ENCODE measurements at places on chromosomes 4 and X. TPM values are rescaled to one million over a fixed set of nuclear protein-coding genes. Genes with fewer than 3 reads are reported as not detected.
A peak's percentile ranks its signal among the peaks of the same experiment; 100 is the strongest.

CTAG1A gene
- not detected for total RNA-seq

LCORL gene
- 20.6 TPM for total RNA-seq

KIAA1210 gene
- not detected for total RNA-seq

BMPR1B gene
- total RNA-seq = not detected

CT45A3 gene
- not detected for total RNA-seq

- no peak overlapping the region for H3K27ac ChIP-seq
- H3K27me3 ChIP-seq = no peaks in the 10 kb centered on the region
- no peaks in the 10 kb centered on the region for H3K4me1 ChIP-seq
- H3K4me3 ChIP-seq = no peak overlapping the region
Observed at GRCh38 chr4:87045234-87045558, 110.4 kb downstream of the AFF1 start.

GRCh38 chrX:41921492-41922430, 1.6 kb downstream of the CASK start:
- no peaks in the 10 kb centered on the region for H3K4me1 ChIP-seq
- no peaks in the 10 kb centered on the region for H3K36me3 ChIP-seq
- DNase-seq = no peak
- H3K27me3 ChIP-seq = no peaks in the 10 kb centered on the region

DNA sequence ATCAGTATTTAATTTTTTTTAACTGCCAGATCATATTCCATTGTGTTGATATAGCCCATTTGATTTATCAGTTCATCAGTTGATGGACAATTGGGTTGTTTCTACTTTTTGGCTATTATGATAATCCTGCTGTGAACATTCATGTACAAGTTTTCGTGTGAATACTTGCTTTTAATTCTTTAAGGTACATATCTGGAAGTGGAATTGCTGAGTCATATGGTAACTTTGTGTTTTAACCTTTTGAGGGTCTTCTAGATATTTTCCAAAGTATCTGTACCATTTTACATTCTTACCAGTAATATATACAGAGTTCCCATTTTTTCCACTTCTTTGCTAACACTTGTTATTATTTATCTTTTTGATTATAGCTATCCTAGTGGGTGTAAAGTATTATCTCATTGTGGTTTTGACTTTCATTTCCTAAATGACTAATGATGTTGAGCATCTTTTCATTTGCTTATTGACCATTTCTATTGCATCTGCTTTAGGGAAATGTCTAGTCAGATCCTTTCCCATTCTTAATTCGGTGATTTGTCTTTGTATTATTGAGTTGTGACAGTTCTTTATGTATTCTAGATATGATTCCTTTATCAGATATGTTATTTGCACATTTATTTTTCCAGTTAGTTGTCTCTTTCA, 75.2 kb upstream of the NUDT6 start:
- H3K4me3 ChIP-seq = no peak overlapping the region

DNA sequence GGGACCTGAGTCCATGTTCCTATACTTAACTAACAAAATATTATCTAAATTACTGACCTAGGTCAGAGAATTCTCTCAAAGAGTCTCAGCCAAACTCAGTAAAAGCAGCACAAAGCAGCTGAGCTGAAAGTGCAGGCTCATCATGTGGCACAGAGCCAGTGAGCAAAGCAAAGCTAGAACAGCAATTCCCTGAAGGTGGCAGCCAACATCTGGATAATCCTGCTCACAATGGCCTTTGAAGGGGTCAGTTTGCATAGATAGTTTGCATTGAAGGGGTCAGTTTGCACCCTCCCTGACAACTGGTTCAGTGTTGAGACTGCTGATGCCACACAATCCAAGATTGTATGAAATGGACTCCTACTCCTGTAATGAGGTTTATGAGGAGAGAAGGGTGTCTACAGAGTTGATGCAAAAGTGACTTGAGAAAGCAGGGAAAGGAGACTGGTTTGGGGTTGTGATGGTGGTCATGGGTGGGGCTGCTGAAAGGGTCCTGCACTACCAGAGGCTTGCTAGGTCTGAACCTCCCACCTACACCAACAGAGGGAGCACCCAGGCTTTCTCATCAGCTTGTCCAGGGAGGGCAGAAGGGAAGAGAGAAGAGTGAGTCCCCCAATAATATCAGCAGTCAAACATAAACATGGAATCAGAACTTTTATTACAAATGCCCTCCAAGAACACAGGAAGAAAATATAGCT, 39.7 kb downstream of the TRIM61 start:
- DNase-seq = no peak
- no peaks in the 10 kb centered on the region for H3K27me3 ChIP-seq
- no peaks in the 10 kb centered on the region for H3K36me3 ChIP-seq
- H3K4me1 ChIP-seq = no peaks in the 10 kb centered on the region

GRCh38 chrX:42248226-42248625, 324.9 kb upstream of the CASK start:
- no peaks in the 10 kb centered on the region for H3K36me3 ChIP-seq
- no peak overlapping the region for H3K4me3 ChIP-seq
- no peak overlapping the region for H3K27ac ChIP-seq
- H3K27me3 ChIP-seq = no peaks in the 10 kb centered on the region

- DNase-seq = no peak
- H3K4me1 ChIP-seq = no peaks in the 10 kb centered on the region
- no peak overlapping the region for H3K27ac ChIP-seq
- no peak overlapping the region for H3K4me3 ChIP-seq
- no peaks in the 10 kb centered on the region for H3K27me3 ChIP-seq
Observed at GRCh38 chr4:34182306-34182705, 2062.0 kb downstream of the ARAP2 start.

DNA sequence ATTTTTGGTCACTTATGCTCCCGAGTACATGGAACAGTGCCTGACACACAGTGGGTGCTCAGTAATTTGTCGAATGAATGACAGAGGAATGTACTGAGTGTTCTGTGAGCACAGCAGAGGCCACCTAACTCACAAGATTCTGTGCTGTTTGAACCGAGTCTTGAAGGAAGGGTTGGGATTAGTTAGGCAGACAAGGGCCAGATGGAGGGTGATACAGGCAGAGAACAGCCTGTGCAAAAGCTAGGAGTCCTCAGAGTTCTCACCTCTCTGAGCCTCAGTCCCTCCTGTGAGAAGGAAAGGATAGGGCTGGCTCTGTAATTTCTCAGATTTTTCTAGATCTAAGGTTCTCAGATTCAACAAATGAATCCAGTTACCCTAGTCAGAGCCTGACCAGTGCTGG, 108.8 kb downstream of the NHSL2 start:
- H3K4me1 ChIP-seq = no peaks in the 10 kb centered on the region
- no peaks in the 10 kb centered on the region for H3K36me3 ChIP-seq

GRCh38 chr4:98509721-98510120, 148.7 kb downstream of the TSPAN5 start:
- no peaks in the 10 kb centered on the region for H3K4me1 ChIP-seq
- no peak overlapping the region for H3K27ac ChIP-seq
- H3K36me3 ChIP-seq = no peaks in the 10 kb centered on the region
- no peak for DNase-seq
- H3K4me3 ChIP-seq = no peak overlapping the region

DNA sequence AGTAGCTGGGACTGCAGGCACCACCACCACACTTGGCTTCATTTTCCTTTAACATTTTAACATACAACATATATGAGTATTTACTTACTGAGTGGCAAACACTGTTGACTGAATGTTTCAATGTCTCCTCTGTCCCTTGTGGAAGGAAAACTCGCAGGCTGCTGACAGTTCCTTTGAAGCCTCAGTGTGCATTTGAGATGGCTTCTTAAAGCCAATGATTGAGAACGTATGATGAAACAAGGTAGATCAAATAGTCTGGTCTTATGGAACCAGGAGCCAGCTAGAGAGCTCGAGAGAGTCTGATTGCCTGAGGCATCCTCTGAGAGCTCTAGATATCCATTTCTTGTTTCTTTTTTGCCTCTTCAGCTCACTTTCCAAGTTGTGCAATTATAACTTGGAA, 43.0 kb upstream of the PDLIM3 start:
- no peak overlapping the region for H3K4me3 ChIP-seq
- no peaks in the 10 kb centered on the region for H3K27me3 ChIP-seq
- H3K36me3 ChIP-seq = no peaks in the 10 kb centered on the region
- H3K4me1 ChIP-seq = no peaks in the 10 kb centered on the region

DNA sequence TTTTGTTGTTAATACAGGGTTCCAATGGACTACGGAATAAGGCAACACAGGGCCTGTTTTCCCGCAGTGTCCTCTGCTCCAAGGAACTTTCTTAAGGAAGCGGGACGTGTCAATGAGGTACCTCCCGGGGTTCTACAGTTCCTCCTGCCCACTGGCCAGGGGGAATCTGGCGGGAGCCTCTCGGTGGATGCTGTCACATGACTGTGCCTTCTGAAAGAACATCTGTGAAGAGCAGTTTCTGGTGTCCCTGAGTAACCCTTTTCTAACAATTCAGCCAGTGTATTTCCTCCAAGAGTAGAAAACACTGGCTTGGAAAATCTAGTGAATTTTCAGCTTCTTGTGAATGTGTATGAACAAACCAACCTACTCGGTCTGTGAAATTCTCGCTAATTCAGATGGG, 32.7 kb downstream of the MFAP3L start:
- H3K27me3 ChIP-seq = no peaks in the 10 kb centered on the region
- H3K27ac ChIP-seq = no peak overlapping the region
- DNase-seq = no peak
- H3K4me1 ChIP-seq = no peaks in the 10 kb centered on the region
- H3K4me3 ChIP-seq = no peak overlapping the region

GRCh38 chrX:49309401-49309981, 6.0 kb downstream of the GAGE10 start:
- no peak for DNase-seq
- no peaks in the 10 kb centered on the region for H3K4me1 ChIP-seq
- peak overlapping the region; percentile 55 for H3K27ac ChIP-seq
- H3K27me3 ChIP-seq = no peaks in the 10 kb centered on the region

GRCh38 chrX:107684956-107685385, 56.7 kb downstream of the PRPS1 start:
- no peaks in the 10 kb centered on the region for H3K27me3 ChIP-seq
- no peak overlapping the region for H3K4me3 ChIP-seq
- H3K4me1 ChIP-seq = peaks cover 4% of the 10 kb centered on the region
- DNase-seq = peak; percentile 85

GRCh38 chr4:11701966-11702725, 273.5 kb upstream of the HS3ST1 start:
- no peaks in the 10 kb centered on the region for H3K36me3 ChIP-seq
- H3K27ac ChIP-seq = no peak overlapping the region
- no peak overlapping the region for H3K4me3 ChIP-seq
- no peak for DNase-seq
- no peaks in the 10 kb centered on the region for H3K4me1 ChIP-seq

GRCh38 chr4:140331876-140332275, 41.6 kb upstream of the SCOC start:
- no peaks in the 10 kb centered on the region for H3K27me3 ChIP-seq
- H3K27ac ChIP-seq = no peak overlapping the region
- no peaks in the 10 kb centered on the region for H3K36me3 ChIP-seq
- no peaks in the 10 kb centered on the region for H3K4me1 ChIP-seq
- no peak overlapping the region for H3K4me3 ChIP-seq
